ENCODE measurements at places on chromosomes 16 and 17. TPM values are rescaled to one million over a fixed set of nuclear protein-coding genes. Genes with fewer than 3 reads are reported as not detected.

The EME1 gene
- total RNA-seq = not detected

The SERPINF2 gene
- total RNA-seq = 29.3 TPM

The CCL4 gene
- 25.3 TPM for total RNA-seq

The KIF19 gene
- 1.9 TPM for total RNA-seq

The PDK2 gene
- 41.9 TPM for total RNA-seq

The LONP2 gene
- total RNA-seq = 67.0 TPM

The CCL16 gene
- not detected for total RNA-seq

The DHRS7C gene
- total RNA-seq = not detected

The TMEM238L gene
- total RNA-seq = not detected

The KCNG4 gene
- total RNA-seq = not detected

The VTN gene
- 2.1 TPM for total RNA-seq

The ENDOV gene
- 10.5 TPM for total RNA-seq

The GDPD3 gene
- 4.3 TPM for total RNA-seq

- DNase-seq = no peak
Observed at GRCh38 chr16:23290189-23291062, 11.7 kb upstream of the SCNN1B start.

GRCh38 chr17:48307814-48308411 lies 122.1 kb downstream of the SKAP1 start:
- no peak for DNase-seq

DNA sequence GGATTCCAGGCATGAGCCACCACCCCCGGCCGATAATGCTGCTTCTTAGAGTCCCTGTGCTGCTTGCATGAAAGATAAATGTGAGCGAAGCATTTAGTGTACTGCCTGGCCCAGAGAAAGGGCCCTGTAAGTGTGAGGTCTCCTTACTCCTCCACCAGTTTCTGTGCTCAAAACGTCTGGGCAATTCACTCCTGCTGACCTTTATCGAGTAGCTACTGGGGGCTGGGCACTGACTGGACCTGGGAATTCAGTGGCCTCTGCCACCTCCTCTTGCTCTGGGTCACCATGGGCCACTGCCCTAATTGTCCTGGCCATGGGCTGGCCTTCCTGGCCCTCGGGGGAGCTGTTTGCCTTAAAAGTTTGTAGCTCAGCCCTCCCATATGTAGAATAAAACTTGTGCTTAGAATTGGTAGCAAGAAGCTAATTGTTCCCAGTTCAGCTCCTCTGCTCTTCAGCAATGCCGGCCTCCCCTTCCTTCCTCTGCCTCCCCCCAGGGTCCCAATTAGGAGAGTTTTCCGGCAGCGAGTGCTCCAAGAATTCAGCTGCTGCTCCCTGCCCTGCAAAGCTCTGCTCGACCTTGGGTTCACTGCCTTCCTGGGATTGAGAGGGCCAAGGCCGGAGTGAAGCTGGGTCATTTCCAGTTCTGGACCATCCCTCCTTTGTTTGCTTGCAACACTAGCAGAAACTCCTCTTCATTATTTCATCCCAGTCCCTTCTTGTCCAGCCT lies 98.9 kb upstream of the CDC42EP4 start:
- no peak for DNase-seq

GRCh38 chr17:6041246-6041645 lies 28.9 kb upstream of the WSCD1 start:
- DNase-seq = no peak

- DNase-seq = no peak
Observed at GRCh38 chr16:51951668-51952298, 595.2 kb downstream of the TOX3 start.

DNA sequence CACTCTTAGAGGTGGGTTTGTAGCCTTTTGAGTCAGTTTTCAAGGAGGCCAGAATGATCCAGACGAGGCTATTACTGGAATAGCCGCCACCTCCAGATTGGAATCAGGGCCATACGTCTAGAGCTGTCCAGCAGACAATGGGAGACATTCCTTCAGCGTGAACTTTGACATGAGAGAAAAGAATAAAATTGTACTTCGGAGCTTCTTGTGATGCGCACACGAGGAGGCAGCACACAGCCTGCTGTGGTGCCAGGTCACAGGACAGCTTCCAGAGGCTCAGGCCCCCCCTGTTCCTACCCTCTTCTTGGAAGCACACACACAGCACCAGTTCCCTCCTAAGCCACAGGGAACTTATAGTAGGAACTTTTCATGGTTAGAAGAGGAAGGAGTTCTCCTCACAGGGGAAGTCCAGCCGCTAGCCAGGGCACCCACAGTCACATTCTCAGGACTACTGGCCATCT lies 81.0 kb downstream of the VPS53 start:
- no peak for DNase-seq

DNA sequence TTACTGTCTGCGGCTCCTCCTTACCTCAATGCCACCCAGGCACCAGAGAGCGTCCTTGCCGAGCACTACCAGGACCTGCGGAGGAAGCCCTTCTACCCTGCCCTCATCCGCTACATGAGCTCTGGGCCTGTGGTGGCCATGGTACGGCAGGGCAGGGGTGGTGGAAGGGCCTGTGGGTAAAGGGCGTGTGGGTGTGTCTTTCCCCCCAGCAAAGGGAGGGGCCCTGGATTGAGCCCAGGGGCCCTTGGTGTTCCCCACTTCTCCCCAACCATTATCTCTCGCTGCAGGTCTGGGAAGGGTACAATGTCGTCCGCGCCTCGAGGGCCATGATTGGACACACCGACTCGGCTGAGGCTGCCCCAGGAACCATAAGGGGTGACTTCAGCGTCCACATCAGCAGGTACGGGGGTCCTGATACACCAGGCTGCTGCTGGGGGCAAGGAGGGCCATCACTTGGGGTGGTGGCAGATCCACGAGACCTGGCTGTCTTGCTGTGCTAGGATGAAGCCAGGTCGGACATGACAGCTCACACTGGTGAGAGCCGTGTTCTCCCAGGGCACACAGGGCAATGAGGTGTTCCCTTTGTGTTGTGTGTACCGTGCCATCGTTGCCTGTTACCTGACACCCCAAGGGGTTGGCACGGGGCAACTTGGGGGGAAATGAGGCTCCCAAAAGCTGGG lies 2.2 kb upstream of the DECR2 start:
- DNase-seq = no peak

DNA sequence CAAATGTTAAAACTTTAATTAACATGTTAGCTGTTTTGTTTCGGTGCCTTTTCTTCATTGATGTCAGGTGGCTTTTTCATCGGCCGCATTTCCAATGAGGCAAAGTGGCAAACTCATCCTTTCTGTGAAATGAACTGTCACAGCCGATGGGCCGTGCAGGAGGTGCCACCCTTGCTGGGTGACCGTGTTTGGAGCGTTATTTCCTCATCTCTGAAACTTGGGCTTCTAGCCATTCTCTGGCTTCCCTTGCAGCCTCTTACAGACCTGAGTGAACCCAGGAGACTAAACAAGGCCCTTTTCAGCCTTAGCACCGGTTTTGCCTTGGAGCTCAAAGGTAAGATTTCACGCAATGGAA lies 42.2 kb upstream of the PRSS54 start:
- no peak for DNase-seq

- DNase-seq = no peak
Observed at GRCh38 chr16:20624882-20625807, 49.0 kb upstream of the ACSM2B start.

DNA sequence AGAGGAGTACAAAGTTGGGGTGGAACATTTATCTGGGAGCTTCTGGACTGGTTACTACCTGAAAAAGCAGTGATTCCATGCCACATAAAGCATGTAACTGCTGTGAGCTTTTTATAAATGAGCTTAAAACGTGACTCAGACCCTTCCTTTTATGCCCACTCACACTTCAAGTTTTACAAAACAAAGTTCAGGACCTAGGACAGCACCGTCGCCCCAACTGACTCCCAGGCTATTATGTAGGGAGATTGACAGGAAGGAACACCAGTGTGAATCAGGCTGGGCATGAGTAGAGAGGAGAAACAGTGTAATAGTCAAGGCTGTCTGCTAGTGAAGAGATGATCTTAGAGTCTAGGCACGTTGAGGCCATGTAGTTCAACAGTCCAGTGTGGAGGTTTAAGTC lies 91.6 kb upstream of the DNAH9 start:
- DNase-seq = no peak

- no peak for DNase-seq
Observed at GRCh38 chr17:14672830-14673229, 371.9 kb downstream of the HS3ST3B1 start.

DNA sequence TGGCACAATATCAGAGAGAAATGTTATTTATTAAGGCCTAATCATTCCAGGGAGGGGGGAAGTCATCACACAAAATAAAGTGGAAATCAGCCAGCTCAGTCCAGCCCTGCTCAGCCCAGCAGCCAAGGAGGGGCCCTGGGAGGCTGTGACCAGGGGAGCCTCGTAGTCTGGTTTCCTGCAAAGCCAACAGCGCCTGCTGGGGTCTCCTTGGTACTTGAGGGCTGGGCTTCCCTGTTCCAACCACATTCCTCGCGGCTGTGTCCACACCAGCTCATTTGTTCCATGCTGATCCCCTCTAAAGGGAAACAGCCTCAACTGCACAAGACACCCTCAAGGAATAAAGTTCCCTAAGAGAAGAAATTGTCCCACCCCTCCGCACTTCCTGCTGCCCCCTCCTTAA lies 154.0 kb downstream of the TMEM132E start:
- DNase-seq = peak; percentile 9

DNA sequence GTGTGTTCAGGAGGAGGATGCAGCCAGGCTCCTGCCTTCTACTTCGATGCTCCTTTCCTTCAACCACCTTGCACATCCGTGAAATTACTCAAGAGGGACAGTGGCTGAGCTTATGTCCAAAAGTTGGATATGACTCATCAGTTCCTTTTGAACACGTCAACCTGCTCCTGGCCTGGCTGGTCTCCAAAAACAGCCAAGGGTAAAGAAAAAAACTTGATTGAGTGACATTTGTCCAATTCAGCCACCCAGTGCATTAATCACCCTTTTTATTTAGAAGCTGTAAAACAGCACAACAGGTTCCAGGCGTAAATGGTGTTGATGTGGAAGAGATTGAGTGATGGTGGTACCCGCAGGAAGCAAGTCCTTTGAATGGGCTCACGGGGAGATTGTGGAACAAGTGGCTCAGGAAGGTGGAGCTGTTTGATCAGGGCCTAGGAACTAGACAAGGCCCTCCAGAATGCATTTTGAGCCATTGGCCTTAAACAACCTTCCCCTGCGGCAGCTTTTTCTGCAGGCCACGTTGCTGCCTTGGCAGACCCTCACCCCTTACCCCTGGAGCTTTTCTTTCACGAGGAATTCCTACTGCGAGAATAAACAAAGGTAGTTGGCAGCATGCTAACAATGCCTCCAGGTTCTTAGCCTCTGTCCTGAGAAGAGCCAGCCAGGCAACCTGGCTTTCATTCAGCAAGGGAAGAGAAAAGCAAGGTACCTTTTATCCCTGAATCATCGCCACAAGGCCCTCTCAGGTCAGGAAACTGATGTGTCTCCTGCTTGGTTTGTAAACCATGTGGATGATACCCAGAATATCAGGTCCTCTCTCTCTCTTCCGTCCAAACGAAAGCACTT lies 173.3 kb upstream of the CACNG5 start:
- no peak for DNase-seq

- DNase-seq = no peak
Observed at GRCh38 chr16:68289202-68289601, 21.5 kb downstream of the SLC7A6OS start.

GRCh38 chr16:14003074-14003570 lies 68.0 kb upstream of the MRTFB start:
- peak; percentile 89 for DNase-seq

DNA sequence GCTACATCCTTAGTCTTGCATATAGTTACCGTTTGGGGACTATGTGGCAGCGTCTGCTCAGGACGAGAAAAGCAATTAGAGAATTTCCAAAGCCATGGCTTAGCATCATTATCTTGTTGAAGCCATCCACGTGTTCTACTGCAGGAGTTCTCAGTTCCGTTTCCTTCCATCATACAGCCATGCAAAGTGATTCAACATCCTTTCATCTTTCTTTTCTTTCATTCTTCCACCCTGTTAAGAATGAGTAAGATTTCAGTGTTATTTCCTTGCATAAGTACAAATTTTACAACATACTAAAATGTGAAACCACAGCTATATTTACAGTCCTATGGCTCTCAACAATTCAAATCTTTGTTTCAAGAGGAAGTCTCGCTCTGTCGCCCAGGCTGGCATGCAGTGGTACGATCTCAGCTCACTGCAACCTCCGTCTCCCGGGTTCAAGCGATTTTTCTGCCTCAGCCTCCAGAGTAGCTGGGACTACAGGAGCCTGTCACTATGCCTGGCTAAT lies 3.8 kb downstream of the MARF1 start:
- peak; percentile 57 for DNase-seq

DNA sequence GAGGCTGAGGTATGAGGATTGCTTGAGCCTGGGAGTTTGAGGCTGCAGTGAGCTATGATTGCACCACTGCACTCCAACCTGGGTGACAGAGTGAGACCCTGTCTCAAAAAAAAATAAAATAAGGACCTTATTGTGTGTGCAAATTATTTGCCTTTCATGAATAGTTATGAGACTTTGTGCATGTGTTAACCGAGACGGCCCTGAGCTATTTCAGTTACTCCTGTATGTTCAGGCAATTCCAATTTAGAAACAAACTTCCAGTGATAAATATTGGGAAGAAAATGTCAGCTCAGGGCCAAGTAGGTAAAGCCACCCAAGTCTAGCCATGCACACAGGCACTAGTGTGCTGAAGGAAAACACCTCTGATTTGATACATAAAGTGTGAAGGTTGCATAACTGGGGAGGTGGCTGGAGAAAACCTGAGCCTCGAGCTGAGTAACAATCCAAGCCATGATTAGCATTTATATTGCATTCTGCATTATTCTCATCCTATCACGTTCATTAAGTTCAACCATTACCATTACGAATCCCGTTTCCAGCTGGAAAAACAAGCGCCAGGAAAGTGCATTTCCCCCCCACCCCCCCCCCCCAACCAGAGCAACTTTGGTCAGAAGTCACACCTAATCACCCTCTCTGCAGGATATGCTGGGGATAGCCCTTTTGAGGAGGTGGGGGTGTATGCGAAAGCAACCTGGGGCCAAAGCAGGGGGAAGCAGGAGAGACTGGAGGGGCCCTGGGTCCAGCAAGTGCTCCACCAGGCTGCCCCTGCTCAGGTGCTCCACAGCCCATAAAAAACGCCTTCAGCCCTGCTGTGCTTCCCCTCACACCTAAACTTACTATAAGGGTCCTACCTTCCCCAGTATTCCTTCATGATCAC lies 18.6 kb upstream of the ENDOV start:
- no peak for DNase-seq

DNA sequence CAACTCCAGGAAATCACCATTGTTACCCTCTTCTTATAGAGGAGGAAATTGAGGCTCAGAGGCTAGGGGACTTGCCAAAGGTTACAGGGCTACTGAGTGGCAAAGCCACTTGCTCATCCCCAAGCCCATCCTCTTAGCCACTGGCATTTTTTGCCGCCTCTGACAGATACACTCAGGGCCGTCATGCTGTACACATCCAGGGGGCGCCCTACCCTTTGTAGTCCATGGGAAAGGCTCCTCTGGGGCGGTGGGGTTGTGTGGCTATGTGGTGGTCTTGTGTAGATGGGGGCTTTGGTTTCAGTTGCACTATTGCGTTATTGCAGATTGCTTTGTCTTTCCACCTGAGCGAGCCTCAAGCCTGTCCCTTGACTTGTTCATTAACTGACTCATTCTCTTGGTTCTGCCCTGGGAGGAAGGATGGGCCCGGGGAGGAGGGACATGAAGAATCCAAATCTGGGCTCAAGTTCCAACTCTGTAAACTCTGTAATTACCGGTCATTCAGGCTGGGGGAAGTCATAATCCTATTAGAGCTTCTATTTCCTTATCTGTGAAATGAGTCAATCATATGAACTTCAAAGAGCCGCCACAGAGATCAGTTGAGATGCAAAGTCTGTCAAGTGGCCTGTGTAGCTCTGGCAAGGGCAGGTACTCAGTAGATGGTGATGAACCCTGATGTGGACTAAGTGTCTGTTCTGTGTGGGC lies 2.8 kb downstream of the NOS2 start:
- DNase-seq = no peak

Data from mesenteric fat pad (tissue), 1 donor.